Uterus (tissue), 4 donors: ENCODE measurements at places on chromosomes 5 and 9.

DNA sequence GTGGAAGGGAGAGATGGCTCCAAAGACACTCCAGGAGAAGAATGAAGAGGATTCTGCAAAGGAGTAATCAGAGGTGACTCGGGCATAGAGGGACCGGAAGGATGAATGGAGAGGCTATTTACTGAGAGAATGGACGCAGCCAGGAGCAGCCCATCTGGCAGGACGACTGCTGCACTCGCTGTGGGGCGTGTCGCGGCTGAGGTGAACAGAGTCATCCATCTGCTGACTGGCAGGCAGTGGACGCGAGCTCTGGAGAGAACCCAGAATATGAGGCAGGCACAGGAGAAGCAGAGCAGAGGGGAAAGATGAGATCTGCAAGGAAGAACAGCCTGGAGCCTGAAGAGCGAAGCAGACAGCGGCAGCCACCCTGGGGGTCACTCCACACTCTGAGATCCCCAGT, 16.4 kb downstream of the FGF1 start:
- no peak for DNase-seq

DNA sequence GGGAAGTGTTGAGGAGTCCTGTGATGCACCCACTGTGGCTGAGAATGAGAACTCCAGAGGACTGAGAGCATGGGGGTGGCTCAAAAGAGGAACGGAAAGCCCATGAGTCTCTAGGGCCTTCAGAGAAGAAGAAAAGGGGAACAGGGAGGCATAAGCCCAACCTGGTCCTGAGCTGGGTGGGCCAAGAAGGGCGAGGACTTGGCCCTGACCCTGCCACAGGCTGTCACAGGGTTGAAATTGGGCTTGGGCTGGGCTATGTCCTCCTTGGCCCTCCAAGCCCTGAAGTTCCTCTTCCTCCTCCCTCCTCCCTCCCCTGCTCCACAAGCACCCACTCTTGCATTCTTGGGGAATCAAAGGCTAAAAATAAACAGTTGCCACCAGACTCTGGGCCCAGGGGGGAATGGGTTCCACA, 49.3 kb upstream of the PPARGC1B start:
- no peak for DNase-seq

DNA sequence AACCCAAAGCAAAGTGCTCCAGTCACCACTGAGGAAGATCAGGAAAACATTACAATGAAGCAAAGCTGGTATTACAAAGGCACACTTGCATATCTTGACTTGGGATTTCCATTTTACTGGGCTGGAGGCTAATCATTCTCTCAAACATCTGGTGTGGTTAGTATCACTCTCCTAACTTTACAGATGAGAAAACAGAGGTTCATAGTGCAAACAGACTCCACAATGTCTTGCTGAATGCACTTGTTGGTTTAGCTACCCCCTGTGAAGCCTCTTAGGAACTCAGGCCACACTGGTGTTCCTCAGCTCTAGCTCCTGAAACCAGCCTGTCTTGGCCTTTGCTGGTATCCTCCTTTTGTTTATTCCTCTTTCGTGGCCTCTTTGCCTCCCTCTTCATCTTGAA, 29.5 kb upstream of the SMAD5 start:
- DNase-seq: no peak

GRCh38 chr9:126532019-126532462, 81.7 kb upstream of the LMX1B start:
- no peak for DNase-seq

- no peak for DNase-seq
Observed at GRCh38 chr5:39058178-39058921, 15.8 kb downstream of the RICTOR start.

GRCh38 chr5:9188956-9189355, 356.9 kb downstream of the SEMA5A start:
- DNase-seq: no peak

GRCh38 chr9:19050637-19051591, 1.7 kb downstream of the RRAGA start:
- no peak for DNase-seq

- DNase-seq: no peak
Observed at GRCh38 chr5:61402244-61402823, 70.3 kb downstream of the ZSWIM6 start.

DNA sequence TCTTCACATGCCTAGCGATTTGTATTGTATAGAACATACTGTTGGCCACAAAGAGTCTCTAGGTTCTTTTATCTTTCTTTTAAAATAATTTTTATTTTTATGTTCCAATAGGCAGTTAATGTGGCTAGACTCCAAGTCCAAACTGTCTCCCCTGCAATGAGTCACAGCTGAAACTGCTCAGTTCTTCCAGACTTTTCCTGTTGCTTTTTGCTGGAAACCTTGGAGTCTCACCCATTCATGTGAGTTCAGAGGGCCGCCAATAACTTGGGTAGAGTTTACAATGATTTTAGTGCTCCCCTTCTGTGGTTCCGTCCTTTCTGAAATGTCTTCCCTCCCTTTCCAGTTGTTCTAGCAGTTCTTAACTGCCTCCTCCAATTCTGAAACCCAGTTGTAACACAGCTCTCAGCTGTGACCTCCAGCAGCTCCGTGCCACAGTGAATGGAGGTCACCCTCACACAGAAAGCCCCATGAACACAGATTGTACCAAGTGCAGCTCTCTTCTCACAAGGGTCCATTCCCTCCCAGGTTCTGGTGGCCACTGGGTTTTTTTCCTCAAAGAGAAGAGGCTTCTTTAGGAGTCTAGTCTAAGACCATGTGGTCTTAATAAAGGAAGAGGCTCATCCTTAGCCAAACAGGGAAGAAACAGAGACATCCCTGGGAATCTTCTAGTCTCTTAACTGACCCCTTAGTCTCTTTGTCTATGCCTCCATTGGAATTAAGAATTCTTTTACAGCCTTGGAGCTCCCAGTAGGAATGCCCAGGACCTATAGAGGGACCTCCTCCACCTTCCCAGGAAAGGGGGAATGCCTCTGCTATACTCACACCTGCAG, 198.5 kb downstream of the SPOCK1 start:
- no peak for DNase-seq

- no peak for DNase-seq
Observed at GRCh38 chr9:135394699-135395645, 84.6 kb upstream of the PPP1R26 start.

DNA sequence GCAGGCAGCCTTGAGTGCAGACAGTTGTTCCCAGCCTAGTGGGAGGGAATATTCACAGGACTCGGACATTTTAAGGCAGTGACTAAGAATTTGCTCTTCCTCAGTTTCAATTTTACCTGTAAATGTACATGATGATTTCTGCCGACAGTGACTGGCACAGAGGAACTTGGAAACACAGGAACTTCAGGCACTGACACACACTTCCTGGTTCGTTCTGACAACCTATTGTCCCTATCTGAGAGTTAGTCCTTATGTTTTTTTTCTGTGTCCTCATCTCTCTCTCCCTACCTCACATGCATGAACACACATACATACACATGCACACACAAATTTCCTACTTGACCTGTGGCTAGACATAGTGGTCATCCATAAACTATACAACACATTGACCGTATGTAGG, 89.4 kb upstream of the CD180 start:
- no peak for DNase-seq

- no peak for DNase-seq
Observed at GRCh38 chr9:99362321-99362720, 140.2 kb downstream of the SEC61B start.

DNA sequence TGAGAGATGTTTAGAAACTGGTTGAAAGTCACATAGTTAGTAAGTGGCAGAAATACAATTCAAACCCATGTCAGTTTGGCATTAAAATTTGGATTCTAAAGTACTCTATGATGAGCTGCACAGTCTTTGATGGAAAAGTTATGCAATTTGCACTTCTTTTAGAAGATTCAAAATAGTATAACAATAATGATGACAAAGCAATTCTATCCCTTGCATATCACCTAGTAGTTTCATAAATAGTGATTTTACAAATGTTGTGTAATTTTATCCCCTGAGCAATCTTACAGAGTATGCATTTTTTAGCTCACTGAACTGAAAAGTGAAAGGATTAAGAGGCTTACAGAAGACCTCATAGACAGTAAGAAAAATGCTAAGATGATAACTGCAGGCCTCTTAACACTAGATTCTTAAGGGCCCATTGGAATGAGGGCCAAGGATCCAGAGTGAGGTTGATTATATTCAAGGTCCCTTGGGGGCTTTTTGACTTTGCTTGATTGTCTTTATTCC, 3.7 kb downstream of the C5orf46 start:
- no peak for DNase-seq

DNA sequence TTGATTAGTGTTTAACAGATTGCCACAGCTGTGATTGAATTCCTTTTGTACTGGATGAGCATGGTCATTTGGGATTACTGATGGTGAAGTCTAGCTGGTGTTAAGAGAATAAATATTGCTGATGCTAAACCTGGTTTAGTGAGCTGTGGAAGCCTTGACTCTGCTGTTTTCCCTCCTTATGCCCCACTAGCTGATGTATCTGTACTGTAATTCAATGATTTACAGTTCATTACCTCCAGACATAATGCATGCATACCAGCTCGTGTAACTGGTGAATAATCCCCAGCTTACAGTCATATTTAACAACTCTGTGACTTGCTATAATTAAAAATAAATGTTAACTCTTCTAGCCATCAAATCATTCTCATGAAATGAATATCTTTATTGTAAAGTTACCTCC, 1.7 kb upstream of the CMYA5 start:
- DNase-seq: no peak
